Activated CD4-positive, alpha-beta memory T cell treated with anti-CD3 and anti-CD28 coated beads for 36 hours (primary cell): ENCODE measurements at places on chromosomes 2 and 18.

DNA sequence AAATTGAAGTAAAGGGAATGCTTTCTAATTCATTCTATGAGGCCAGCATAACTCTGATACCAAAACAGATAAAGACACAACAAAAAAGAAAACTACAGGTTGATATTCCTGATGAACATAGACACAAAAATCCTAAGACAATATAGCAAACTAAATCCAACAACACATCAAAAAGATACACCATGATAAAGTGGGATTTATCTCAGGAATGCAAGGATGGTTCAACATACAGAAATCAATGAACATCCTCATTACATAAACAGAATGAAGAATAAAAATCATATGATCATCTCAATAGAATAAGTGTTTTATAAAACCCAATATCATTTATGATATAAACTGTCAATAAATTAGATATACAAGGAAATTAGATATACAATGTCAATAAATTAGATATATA lies 65.7 kb downstream of the ZSWIM2 start:
- DNase-seq, result no peak

GRCh38 chr18:42736074-42736473 lies 379.4 kb downstream of the RIT2 start:
- DNase-seq, result no peak

DNA sequence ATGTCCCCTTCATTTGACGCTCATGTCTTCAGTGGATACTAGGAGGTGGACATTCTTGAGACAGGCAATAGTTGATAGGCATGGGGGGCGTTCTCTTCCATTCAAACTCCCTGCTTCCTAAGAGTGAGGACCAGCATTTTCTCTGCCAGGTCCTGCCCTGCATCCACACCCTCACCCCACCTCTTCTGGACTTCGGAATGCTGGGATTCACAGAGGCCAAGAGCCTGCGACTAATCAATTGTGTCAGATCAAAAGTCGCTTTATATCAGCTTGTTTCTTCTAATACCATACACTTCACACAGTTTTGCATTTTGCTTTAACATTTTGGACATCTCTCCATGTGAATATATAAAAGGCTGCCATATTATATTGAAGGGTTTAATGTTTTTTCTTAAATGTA lies 210.7 kb downstream of the CCDC102B start:
- no peak for DNase-seq

- no peak for DNase-seq
These were observed 636.0 kb downstream of the NR4A2 start for GRCh38 chr2:155696571-155696970.

DNA sequence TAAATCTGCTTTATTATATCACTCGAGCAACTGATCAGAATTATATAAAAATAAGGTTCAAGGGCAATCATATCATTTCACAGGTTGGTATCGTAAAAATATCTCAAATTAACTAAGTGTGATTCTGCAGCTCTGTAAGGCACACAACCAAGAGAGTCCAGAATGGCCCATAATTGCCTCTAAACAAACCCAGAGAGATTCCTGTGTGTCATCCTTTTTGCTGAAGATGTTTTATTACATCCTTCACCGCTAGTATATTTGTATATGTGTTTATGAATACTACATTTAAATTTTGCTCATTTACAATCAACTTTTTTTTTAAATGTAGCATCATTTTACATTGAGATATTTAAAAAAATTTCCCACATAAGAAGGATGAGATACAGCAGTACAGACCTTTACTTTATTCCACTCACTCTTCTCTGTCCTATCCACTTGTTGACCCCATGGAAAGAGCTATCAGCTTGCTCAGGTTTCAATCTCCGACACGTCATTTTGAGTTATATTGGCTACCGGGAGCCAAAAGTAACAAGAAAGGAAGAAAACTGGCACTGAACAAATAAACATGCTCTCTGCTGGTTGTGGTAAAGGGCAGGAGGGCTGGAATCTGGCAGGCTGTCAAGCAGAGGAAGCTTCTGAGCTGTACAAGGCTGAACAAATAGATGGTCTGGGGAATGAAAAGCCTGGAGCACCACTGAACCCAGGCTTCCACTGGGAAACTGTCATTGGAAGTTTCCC lies 23.1 kb downstream of the PLA2R1 start:
- DNase-seq, result no peak

GRCh38 chr2:240433973-240434727 lies 1.3 kb upstream of the GPC1 start:
- peak; percentile 67 for DNase-seq

DNA sequence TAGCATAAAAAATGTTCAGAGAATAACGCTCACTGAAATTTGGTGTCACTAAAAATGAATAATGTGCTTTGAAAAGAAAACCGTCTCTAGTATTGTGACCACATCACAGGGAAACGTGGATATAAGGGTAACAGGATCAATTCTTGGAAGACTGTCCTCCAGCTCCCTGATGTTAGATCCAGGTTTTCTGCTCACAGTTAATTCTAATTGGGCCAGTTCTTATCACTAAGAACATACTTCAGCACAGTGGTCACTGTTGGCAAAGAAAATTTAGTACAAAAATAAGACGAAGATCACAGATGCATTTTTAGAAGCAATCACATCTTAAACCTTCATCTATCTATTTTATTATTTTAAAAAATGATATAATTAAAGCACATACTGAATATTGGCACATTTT lies 57.0 kb upstream of the CD226 start:
- no peak for DNase-seq

GRCh38 chr2:25887624-25888242 lies 9.4 kb upstream of the ASXL2 start:
- DNase-seq, result no peak

DNA sequence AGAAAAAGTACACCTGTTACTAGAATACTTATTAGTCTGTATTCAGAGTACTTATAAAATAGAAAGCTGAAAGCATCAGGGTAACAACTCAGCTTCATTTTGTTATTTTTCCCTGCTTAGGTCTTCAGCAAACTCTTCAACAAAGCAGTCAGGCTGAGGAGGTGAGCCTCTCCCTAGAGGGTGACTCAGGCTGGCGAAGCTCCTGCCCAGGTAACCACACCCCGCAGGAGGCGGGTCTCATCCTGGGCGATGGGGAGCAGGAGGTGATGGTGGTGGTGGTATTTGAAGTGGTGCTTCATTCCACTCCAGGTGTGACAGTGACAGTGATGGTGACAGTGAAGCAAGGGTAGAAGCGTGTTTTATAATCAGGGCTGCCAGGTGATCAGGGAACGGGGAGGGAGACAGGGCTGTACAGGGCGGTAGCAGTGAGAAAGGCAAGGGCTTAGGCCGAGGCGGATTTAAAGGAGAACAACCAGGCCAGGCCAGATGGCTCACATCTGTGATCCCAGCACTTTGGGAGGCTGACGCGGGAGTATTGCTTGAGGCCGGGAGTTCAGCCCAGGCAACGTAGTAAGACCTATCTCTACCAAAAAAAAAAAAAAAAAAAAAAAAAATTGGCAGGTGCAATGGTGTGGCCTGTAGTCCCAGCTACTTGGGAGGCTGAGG lies 127.1 kb downstream of the SOCS6 start:
- DNase-seq, result no peak

DNA sequence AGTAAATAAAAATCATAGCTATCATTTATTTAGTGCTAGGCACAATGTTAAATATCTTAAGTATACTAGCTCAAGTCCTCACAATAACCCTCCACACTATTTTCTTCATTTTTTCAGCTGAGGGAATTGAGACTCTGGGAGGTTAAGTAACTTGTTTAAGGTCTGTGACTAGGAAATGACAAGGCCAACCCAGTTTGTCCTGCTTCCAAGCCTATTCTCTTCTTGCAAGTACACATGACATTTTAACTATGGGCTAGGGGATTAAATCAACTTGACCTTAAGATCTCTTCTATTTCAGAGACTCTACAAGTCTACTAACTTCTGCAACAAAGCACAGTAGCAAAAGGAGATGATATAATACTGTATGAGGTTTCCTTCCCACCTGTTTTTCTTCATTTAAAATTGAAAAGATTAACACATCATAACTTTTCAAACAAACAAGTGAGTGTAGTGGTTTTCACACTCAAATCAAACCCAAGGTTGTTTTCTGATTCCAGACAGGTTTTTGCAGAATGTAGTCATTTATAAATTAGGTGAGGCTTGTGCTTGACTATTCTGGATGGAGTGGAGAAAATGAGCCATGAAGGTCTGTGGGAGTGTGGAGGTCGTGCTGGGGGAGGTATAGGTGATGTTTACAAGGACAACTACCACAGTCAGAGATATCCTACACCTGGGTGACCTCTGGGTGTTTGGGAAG lies 57.0 kb downstream of the CD28 start:
- peak; percentile 77 for DNase-seq

GRCh38 chr2:137229834-137230233 lies 464.5 kb downstream of the THSD7B start:
- DNase-seq, result no peak

DNA sequence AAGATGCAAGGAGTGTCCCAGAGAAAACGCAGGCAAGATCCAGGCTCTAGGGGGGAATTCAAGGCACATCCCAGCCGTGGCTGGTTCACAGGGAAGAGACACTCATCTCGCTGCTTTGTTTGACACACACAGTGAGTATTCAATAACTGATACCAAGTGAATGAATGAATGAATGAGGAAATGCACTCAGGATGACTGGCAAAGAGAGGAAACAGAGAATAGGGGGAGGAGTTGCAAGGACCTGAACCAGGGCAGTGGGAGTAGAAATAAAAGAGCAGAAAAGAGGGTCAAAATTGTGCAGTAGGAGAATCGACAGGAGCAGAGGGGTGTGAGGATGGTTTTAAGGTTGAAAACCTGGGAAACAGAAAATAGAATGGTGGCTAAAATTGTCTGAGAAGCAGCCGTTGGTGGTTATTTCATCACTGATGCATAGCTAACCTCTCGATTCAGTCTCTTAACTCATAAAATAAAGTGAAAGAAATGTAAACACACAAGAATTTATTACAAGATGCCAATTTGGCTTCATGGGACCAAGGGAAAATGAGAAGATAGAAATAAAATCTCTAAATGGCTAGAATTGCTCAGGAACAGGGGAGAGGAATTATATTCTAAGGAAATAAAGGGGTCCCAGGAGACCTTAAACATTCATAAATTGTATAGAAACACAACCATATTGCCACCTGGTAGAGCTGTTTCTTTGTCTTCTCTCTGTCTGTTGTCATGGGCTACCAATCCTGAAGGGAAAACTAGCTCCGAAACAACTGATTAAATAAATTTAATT lies 63.9 kb upstream of the PHLPP1 start:
- no peak for DNase-seq

DNA sequence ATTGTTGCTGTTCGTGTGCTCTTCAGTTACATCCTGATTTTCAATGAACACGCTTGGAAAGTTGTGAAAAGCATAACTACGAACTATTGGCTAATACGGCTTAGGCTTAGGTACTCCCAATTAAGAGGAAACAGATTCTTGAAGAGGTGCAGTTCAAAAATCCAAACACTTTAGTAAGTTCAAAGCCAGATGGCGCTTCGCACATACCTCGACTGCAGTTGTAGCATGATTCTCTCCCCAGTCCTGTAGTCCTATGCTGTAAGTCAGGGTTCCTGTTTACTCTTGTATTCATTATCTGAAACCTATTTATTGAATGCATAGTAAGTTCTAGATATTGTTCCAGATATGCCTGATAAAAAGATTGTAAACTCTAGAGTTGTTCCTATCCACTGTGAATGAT lies 165.2 kb downstream of the TRIB2 start:
- DNase-seq, result no peak

DNA sequence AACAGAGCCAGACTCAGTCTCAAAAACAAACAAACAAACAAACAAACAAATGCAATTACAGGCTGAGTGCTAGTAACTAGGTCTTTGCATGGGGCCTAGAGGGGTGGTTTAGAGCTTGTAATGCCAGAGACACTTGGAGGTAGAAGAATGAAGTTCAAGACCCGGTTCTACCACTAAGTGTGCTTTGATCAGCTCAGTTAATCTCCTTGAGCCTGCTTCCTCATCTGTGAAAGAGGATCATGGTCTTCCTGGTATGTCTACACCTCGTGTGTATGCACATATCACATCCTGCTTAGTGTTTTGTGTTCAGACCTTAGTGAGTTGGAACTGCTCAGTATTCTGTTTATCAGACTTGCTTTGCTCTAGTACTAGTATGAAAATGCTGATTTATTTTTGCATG lies 4.8 kb upstream of the ATP6V1C2 start:
- DNase-seq, result no peak

DNA sequence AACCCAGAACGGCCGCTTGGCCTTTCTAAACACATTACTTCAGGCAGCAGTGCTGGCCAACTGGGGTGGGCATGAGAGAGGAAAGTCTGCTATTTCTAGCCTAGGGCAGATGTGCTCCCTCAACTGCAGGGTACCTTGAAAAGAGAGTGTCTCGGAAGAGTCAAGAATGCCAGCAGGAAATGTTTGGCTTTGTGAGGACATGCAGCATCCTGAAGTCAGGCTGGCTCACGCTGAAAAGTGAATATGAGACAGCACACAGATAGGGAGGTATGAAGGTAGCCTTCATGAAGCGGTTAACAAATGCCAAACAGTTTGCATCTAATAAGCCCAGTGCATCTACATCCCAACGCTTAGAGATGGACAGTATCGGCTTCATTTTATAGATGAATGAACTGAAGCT lies 65.0 kb upstream of the NCKAP5 start:
- no peak for DNase-seq

DNA sequence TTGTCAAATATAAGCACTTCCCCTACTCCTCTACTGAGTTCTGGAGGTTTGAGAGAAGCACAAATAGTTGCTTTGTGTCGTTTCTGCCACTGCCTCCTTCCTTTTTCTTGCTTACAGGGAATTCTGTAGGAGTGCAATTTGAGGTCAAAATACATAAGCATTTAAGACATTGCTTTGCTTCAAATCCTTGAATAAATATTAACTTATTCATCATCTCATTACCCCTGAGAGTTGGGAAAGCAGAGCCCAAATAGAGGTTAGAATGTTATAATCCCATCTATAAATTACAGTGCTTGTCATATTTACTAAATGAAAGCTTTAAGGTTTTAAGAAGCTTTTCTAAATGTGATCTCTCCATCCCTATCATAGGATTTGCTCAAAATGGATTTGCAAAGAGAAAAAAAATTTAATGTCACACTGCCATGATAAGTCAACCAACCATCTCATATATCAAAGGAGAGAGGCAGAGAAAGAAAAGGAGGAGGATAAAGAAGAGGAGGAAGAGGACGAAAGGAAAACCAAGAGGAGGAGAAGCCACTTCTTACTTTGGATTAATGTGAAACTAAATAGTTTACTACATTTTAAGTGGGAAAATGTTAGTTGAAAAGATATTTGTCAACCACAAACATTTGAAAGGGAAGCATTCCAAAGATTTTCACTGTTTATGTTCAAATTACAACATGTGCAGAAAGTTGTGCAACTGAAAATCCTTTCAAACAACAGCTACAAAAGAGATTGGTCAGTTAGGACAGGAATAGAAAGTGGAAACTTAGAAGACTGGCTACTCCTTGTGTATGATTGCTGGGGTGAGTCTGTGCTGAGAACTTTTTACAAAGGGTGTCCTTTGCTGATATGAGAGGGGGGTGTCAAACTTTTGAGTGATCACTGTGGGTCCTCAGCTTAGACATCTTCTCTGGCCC lies 277.3 kb upstream of the FN1 start:
- no peak for DNase-seq

DNA sequence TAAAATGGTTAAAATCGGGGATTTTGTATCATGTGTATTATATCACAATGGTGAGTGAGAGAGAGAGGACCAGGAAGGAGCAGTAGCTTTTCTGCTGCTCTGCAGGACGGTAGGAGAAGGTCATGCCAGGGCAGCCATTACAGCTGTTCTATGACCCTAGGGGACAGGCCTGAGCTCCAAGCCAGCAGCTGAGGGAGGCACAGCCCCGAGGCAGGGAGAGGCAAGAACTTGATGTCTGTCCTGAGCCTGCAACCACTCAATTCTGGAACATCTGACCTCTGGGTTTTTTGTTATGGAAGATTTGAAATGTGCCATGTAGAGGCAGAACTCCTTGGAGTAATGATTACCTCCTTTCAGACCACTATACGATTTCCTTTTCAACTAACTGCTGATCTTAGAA lies 135.8 kb upstream of the SH3BP4 start:
- no peak for DNase-seq
